ENCODE measurements at places on chromosomes 1 and 21. TPM values are rescaled to one million over a fixed set of nuclear protein-coding genes. Genes with fewer than 3 reads are reported as not detected.

DNA sequence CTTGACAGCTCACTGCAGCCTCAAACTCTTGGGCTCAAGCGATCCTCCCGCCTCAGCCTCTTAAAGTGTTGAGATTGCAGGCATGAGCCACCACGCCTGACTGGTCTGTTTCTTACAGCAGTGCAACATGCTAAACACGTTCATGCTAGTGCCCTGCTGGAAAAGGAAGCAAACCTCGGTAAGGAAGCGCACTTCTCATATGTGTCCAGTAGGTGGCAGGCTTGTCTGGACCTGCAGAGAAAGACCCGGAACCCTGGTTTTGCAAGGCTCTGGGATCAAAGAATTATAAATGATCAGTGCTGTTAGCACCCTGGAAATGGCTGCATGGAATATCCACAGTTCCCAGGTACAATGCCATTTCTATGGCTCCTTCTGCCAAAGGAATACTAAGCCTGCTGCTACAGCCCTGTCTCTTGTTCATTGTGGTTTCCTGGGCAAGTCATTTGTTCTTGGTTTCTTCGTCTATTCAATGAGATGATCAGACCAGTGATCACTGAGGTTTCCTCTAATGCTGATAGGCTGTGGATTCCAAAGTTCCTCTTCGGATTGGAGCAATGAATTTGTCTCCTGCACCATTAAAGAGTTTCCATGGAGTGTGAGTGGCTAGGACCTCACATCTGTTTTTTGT lies 15.9 kb downstream of the RNU5D-1 start:
- DNase-seq, result peak; percentile 64

DNA sequence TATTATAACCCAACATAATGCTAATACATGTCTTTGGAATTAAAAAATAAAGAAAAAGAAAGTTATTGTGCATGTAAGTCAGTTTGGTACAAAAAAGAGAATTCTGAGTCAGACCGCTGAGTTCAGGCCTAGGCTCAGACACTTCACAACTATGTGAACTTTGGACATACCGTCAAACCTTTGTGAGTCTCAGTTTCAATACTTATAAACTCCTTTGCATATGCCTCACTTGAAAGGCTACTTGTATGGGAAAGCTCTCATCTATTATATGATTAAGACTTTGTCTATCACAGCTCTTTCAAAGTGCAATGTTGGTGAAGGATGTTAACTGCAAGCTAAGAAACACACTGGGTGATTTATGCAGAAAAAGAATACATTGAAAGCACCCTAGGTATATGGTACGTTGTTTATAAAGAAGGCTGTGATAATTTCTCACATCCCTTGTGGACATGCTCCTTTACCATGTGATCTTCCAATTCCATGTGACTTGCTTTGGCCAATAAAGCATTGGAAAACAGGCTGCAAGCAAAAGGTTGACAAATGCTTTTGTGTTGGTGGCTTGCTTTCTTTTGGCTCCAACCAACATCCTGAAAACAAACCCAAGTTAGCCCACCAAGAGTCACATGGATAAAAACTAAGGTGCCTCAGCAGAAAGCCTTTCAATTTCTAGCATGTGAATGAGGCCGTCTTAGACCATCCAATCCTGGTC lies 49.6 kb downstream of the INTS7 start:
- no peak for DNase-seq

The PIP5K1A gene
- polyA plus RNA-seq, result 70.2 TPM

DNA sequence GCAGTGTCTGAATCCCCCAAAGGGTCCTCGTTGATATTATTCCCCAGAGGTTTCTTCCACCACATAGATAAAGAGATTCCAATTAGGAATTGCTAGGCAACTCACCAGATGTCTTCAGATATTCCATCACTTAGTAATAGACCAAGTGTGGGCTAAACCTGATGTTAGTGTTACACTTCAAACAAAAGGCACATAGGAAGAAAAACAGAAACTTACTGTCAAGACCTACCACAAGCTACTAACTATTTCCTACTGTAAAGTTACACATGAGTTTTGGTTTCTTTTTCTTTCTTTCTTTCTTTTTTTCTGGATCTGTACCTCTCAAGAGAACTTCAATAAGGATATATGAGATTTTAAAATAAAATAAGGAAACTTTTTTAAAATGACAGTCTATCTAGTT lies 879.1 kb upstream of the NEGR1 start:
- no peak for DNase-seq

DNA sequence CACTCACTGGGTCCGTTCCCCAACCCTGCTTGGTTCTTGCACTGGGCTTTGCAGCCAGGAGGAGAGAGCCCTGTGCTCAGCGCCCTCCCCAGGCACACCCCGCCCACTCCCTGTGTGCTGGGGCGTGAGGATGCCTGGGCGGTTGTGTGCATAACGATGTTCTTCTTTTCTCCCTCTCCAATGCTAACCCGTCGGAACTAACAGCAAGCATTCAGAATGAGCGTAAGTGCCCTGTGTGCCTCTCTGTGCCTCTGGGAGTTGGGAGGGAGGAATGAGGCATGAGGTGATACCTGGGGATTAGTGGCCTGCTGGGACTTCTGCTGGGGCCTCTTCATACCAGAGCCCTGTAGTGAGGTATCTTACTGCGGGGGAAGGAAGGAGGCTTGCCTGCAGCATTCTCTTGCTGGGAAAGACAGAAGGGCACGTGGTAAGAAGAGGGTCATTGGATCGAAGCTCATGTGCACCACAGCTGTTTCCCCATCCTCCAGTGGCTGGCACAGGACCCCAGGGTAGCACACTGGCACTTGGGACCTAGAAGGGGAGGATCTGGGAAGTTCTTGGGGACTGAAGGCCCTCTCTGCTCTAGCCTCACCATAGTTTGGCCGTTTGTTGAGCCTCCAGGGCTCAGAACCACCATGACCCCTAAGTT lies 79.8 kb downstream of the NFASC start:
- no peak for DNase-seq

DNA sequence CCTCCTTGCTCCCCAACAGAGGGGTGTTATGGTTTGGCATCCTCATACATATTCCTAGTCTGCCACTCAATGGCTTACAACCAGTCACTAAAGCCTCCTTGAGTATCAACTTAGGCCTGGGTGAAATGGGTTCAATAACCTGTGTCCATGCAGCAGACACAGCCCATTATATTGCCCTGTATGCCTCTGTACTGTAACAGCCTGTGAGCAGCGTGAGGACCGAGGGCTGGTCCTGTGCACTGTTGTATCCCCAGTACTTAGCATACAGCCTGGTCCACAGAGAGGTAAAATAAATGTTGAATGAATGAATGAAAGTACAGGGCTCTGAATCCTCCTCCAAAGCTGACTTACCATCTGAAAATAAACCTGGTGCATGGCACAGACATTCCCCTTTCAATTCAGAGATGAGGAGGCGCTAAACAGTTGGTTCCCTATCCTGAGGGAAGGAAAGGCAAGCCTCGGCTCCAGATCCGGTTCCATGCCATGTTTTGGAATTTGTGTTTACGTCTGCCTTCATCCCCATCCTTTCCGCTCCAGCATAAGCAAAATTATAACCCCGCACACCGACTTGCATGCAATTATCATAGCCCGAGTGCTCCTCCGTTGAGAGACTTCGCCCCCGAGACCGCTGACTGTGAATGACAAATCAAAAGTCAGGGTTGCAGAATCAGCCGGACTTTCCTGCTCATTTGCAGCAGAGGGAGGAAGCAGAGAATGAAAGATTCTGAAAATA lies 45.0 kb upstream of the DNAJC6 start:
- DNase-seq, result no peak

The RAB42 gene
- polyA plus RNA-seq, result 10.6 TPM

GRCh38 chr21:41650526-41651145 lies 116.2 kb downstream of the RIPK4 start:
- DNase-seq, result no peak

- no peak for DNase-seq
Measured at GRCh38 chr1:27027575-27028250, 15.1 kb upstream of the TENT5B start.

DNA sequence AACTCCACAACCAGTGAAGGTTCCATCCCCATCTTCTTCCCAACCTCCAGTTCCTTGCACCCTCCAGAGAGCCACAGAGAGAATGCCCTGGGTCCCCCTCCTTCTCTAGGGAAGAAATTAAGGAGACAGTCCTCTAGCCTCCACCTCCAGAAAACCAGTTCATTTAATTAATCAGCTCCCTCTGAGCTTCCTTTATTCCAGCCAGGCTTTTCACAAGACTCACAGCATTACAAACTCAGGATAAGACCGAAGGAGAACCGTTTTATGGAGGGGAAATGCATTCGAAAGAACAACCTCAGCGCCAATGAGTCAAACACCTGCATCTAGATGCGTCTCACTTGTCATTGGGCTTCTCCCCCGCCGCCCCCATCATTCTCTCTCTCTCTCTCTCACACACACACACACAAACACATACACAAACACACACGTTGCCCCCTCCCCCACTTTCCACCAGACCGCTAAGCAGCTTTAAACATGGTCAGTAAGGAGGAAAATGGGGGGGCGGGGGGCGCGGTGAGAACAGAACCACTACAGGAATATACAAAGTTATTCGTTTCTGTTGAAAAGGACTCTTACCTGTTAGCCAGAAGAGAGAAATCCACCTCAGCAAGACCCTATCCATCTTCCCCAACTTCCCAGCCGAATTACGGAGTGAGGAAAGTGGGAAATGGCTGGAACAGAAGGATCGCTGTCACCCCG lies 544 bp downstream of the ILDR2 start:
- no peak for DNase-seq

DNA sequence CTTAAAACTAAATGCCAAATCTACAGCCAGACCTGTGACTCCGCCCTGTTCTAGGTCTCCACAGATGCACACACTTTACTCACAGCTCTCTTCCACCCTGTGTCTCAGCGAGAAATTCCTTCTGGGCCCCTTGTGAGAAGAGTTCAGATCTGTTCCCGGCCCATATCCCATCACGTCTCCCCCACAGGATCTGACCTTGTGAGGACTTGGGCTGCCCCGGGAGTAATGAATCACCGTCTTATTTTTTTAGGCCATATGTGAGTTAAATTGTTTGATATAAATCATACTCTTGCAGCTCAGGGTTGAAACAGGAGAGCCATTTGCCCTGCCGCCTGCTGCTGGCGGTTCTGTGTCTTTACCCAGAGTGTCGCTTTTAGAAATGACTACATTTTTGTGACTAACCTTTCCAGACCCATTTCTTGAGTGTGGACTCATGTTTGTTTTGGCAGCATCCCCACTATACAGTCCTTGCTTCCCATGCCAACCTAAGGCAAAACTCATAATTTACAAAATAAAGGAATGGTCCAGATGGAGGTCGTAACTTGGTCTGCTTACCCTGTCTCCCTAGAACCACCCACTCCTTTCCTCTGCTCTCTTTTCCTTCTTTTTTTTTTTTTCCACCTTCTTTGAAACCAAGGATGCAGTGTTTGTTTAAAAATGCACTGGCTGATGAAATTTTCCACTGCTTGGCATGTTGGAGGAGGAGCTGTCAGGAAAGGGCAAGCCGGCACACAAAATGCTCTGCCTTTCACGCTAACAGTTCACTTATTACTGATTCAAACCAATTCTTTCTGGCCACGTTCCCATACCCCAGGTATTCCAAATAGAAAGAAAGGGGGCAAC lies 98.0 kb upstream of the C1orf105 start:
- peak; percentile 59 for DNase-seq

DNA sequence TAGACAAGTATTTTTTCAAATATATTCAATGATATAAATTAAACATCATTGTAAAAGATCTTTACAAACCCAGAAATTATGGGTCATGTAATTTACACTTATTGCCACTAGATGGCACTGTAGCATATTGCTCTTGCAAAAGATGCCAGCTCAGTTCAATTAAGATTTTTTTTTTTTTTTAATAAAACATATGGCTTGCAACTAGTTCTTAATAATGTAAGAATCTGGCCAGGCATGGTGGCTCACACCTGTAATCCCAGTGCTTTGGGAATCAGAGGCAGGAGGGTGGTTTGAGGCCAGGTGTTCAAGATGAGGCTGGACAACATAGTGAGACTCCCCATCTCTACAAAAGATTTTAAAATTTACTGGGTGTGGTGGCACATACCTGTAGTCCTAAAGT lies 49.4 kb upstream of the DESI2 start:
- DNase-seq, result peak; percentile 7

The LCE1D gene
- polyA plus RNA-seq, result not detected

GRCh38 chr1:89311757-89312156 lies 39.1 kb upstream of the GBP5 start:
- no peak for DNase-seq

DNA sequence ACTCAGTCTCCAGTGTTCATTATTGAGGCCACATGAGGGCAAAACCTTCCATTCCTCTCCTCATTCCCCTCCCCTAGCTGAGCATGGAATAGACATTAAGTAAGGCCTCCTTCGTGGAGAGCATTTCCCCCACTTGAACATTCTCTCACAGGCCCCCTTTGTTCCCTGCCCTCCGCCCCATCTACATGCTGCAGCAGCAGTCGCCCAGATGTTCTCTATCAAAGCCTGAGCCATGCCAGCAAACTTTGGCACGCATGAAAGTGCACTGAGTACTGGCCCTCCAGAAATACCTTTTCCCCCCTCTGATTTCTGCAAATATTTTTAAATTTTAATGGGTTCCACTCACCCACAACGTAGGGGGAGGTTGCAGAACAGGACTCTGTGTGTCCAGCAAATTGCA lies 20.9 kb upstream of the GORAB start:
- DNase-seq, result no peak

DNA sequence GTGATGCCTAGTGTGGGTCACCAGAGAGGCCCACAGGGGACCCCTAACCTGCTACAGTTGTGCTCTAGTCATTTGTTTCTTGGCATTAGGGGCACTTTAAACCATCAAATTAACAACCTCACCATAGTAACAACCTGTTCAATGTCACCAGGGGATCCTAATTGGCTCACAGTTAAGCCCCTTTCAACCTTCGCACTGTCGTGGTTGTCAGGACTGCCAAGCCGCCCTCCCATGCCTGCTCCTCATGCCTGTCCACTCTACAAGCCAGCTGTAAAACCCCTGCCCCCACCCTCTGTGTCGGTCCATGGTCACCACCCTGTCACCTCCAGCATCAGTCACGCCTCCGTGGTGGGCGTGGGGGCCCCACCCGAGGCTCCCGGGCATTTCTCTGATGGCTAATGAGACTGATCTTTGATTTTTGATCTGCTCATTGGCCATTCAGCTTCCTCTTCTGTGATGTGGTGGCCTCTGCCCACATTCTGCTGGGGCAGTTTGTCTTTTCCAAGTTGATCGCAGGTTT lies 96.6 kb downstream of the WDR4 start:
- no peak for DNase-seq

GRCh38 chr21:38839328-38840286 lies 33.9 kb downstream of the ETS2 start:
- no peak for DNase-seq
